WERI-Rb-1 (cell line): ENCODE measurements at places on chromosomes 16 and 17.

- no peak for DNase-seq
Observed at GRCh38 chr17:82876149-82876548, 36.3 kb upstream of the ZNF750 start.

DNA sequence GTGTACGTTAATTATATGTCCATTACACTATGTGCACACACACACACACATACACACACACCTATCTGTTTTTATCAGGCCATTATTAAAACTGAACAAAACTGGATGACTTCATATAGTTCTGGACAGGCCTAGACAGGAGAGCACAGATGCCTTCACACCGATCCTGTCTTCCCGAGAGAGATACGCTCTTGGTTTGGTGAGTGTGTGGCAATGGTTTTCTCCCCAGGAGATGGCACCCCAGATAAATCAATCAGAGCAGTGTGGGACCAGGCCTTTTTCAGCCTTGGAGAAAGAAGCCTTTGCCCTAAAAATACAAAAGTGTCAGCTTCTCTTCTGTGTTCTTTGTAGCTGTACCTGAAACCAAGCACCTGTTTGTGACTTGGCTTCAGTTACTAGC lies 83.7 kb downstream of the CPPED1 start:
- no peak for DNase-seq

DNA sequence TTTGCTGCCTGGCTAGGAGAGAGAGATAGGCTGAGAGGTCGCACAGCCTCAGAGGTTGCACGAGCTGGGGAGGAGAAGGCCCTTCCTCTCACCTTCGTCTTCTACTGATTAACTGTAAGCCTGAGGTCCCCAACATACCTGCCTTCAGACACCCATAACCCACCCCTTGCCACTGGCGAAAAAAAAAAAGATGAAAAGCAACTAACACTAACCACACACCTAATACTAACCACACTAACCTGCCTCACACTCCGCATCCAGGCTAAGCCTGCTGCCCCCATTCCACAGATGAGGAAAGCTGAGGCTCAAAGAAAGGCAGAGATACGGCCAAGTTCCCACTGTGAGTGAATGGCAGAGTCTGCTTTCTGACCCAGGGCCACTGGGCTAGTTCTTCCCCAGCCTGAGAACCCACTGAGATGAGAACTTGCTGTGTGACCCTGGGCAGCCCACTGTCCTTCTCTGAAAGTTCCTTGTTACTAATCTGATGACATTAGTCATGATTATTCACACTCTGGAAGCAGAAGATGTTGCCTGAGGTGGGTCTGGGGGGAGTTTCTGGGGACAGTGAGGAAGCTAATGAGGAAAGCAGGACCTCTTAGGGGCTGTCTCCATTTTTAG lies 4.6 kb downstream of the IL21R start:
- no peak for DNase-seq

- no peak for DNase-seq
Observed at GRCh38 chr16:7601100-7601499, 268.5 kb downstream of the RBFOX1 start.

- DNase-seq, result no peak
Observed at GRCh38 chr16:53632526-53632925, 71.1 kb downstream of the RPGRIP1L start.

DNA sequence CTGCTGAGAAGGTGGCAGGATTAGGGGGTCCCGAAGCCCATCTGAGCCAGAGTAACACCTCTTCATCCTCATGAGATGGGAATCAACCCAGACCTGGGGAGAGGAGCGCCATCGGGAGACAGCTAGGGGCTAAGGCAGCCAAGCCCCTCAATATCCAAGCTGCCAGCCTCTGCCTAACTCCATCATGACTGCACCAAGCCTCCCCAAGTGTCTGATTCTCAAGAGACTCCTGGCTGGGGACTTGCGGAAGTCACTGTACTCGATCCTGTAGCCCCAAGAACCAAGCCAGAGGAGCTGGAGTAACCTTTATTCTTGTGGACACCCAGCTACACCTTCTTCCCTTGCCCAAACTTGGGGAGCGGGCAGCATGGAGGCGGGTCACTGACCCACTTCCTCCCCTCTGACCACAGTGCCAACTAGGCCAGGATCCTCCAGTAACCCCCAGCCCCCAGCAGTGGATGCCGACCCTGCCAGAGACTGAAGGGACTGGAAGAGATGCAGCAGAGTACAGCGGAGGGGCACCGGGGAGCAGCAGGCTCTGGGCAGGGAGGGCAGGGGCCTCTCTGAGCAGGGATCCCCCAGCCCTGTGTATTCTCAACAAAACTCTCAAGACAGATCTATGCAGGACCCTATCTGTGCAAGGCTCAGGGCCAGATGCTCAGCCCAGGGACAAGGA lies 13.3 kb downstream of the HDAC5 start:
- no peak for DNase-seq

GRCh38 chr17:53134548-53134947 lies 688.2 kb upstream of the KIF2B start:
- no peak for DNase-seq

- DNase-seq, result no peak
Observed at GRCh38 chr17:42270596-42270995, 5.6 kb downstream of the STAT5B start.

DNA sequence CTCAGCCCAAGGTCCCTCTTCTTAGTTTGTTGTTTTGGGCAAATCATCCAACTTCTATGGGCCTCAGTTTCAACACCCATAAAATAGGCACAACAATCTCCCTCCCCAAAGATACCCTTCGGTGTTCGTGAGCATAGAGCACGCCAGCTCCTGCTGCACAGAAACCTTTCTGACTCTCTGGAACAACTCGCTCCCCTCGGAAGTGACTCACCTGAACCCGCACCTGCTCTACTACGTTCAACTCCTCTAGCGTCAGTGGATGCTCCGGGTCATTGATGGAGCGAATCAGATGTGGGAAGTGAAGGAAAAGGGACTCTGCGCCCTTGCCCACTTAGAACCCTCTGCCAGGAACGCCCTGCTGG lies 445 bp downstream of the CIAO2B start:
- DNase-seq, result no peak

DNA sequence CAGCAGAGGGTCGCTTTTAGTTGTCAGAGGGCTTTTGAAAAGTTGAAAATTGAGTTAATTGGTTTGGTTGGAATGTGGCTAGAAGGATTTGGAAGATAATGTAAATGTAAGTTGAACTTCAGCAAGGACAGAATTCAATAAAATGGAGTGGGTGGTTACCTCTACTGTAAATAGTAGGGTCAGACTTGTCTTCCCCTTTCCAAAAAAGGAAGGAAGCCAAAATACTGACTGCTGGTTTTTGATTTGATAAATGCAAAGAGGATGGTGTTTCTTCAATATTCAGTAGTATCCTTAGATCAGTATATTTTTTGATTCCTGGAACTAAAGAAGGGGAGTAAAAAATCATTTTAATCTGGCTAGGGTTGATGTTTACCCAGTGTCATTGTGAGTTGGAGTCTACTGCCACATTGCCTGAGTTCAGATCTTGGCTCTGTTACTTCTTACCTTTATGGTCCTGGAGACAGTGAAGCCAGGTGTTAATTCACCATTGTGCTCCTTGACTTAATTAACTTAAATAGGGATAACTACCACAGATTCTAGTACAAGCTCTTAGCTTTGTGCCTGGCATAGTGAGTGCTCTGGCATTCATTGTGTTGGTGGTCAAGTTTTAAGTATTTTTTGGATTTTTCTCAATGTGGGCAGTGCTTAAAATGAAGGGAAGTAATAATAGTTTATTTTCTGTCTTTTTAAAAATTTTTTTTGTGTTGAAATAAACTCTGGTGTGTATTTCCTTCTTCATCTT lies 4.4 kb downstream of the HAPSTR1 start:
- DNase-seq, result no peak

DNA sequence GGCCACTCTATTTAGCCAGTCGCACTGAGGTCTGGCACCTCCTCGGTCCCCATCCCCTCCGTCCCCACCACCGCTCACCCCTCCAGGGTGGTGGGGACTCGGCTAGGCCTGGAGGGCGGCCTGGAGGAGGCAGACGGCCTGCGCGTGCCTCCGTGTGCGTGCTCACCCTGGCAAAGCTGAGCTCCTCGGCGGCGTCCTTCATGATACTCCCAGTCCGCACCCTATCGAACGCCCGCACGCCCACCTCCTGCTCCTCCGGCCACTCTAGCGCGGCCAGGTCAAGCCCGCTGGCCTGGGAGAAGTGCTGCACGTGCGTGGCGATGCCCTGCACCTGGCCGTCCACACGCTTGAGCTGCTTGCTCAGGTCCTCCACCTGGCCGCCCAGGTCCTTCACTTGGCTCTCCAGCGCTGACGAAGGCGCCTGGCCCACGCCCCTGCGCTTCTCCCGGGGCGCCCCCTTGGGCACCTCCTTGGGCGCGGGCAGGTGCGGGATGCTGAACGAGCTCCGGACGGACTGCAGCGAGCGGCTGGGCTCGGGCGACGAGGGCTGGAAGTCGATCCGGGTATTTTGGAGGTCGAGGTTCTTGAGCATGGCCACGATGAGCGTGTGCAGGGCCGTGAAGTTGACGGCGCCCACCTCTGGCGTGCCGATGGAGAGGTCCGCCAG lies 644 bp downstream of the QRICH2 start:
- no peak for DNase-seq

DNA sequence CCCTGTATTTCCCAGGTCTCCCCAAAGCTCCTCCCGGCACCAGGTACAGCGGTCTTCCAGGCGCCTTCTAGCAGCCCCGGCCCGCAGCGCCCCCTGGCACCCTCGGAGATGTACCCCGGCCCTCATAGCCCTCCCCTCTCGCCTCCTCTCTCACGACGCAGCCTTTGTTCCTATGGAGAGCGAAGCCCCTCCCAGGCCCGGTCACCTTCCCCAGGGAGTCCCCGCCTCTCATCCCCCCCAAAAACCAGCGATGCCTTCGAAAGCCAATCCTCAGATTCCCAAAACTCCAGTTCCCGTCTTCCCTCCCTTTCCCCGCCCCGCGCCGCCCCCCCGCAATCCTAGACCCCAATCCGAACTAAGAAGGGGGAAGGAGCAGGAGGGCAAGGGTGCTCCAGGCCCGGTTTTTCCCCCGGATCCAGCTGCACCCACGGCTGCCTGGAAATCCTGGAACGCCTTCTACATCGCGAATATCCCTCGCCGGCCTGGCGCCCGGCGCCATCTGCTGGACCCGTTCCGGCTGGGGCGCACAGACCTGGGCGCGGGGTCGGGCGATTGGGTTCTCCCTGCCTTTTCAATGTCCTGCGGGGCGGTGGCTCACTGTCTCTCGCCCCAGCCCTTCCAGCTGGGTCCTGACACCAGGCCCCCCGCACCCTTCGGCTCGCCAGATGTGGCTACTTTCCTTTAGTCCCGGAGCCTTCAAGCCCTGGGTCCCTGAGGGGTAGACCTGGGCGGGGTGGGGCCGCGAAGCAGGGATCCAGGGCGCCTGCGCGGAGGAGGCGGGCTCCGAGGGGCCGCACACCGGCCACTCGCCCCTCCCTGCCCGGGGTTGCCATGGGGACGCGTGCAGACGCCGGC lies at the start of gene DNAH2:
Gene DNAH2 (plus strand): TSS at position 844 of the 855 bp plus-strand sequence. CDS start 1,991 bp downstream, outside the sequence.
- DNase-seq, result peak; percentile 96

DNA sequence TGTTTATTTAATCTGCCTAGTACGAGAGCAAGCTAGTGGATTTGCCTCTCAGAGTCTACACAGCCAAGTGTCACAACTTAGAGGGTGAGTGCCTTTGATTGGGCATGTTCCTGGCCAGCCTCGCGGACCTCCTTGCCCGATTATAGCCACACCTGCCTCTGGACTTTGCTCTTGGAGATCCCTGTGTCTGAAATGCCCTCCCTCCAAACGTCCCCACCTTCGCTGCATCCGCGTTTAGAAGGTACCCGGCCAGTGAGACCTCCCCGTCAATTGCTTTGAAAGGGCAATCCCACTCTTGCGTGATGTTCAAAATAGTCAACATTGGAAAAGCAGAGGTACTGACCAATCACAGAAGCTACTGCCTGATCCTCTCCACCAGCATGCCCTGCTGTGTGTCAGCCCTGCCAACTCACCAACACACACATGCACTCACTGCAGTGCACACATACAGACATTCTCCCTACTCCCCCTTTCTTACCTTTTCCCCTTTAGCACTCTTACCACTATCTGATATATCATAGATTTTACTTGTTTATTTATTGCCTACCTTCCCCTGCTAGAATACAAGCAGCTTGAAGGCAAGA lies 6.5 kb upstream of the SDK2 start:
- DNase-seq, result no peak

DNA sequence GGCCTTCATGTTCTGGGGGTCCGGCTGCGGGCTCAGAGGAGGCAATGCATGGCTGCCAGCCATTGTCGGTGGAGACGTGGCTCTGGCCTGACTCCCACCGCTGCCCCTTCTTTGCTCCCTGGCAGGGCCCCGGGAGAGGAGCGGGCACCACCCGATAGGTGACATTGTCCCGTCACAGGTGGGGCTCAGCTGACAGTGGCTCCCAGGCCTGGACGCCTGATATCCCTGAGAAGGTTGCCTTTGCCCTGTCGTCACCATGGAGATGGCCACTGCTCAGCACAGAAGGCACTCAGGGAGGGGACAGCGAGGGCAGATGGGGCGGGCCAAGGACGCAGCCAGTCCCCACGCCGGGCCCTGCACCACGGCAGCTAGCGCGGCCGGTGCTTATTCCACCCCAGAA lies 42.6 kb downstream of the SOX8 start:
- DNase-seq, result no peak

DNA sequence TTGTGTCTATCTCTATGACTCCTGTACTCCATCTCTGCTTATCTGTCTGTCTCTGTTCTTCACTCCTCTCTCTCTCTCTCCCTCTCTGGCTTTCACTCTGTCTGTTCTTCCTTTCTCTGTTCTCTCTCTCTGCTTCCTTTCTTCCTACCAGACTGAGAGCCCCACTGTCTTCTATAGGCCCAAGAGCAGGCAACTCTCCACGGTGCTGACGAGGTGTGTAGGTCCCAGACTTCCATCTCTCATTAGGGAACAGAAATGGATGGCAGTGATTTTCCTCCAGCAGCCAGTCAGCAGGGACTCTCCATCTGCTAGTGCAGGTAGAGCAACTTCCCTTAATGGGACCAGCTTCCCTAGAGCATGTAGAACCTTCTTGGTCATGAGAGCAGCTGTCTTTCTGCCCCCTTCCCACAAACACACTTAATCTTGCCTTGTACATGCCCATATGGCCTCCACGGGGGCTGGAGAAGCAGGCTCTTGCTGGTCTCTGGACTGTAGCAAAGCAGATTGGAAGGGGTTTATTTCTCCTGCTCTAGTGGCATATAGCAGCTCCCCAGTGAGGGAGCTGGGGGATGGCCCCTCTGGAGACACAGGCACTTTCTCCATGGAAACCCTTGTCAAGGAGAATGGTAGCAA lies 47.8 kb upstream of the NLRP1 start:
- peak; percentile 88 for DNase-seq

DNA sequence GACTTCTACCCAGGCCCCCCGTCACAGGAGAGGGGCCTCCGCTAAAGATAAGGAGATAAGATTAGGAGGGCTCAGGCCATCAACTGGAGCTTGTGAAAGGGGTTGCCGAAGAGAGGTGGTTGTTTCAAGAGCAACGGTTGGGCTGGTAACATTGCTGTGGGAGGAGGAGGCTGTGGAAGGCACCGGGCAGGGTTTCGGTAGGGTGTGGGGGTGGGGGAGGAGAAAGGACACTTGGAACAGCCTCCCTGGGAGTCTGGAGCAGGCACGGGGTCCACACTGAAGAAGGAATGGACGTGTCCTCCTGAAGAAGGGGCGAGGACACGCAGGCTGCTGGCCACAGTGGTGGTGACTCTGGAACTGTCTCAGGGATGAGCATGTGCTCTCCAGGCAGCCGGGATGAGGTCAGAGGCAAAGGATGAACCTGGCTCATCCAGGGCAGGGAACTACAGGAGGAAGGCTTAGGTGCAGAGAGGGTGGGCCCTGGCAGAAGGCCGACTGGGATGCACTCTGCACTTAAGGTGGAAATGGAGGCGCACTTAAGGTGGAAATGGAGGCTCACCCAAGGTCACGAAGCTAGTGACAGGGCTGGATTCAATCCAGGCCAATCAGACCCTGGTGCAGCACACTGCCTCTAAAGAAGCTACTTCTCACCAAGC lies 1.2 kb upstream of the EPX start:
- peak; percentile 51 for DNase-seq

- DNase-seq, result no peak
Observed at GRCh38 chr17:21134559-21134958, 7.8 kb downstream of the DHRS7B start.
